ENCODE measurements at places on chromosomes 7 and 10.

- no peak for DNase-seq
These were observed 563.3 kb downstream of the GATA3 start for GRCh38 chr10:8617792-8618191.

DNA sequence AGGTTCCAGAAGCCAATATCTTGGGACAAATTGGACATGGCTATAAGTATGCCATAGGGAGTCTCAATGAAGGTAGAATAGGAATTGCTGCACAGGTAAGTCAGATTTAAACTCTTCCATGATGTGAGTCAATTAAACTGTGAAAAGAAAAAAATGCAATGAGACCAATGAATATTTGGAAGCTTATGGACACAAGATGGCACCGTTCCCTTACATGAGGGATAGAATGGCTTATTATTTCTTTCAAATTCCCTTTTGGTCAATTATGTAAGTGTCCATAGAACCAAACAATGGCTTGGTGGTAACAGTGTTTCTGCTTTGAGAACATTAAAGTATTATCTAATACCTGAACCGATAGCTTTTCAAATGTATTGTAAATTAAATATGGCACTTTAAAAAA lies 35.6 kb downstream of the ACADSB start:
- DNase-seq: no peak

GRCh38 chr10:79933961-79934360 lies 14.9 kb downstream of the SFTPD start:
- no peak for DNase-seq

DNA sequence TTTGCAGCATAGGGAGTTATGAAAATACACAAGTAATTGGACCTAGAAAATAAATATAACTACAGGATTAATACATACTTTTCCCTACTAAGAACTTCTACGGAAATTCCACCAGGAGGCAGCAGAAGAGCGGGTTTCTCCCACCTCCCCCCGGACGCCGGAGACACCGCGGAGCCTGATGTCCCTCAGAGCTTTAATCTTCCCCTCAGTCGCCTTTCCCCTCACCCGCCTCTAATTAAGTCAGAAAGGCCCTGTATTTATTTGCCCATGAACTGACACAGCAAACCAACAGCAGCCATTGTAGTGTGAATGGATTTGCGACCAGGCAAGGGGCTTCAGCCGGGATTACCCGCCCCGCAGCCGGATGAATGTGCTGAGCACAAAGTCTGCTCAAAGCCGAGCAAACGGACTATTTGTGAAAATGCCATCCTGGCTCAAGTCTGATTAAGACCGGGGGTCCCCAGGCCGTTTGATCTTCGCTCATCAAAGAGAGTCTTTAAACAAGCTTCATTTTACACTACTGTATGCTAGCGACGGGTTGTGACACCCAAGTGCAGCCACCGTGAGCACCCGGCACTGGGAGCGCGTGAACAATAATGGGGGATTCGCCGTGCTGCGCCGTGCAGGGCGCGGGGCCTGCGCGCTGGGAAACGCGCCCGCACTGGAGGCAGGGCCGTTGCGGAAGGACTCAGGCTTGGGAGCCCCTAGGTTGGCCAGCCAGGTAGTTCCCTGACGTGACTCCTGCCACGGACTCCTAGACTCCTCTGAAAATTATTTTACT lies 5.6 kb upstream of the DKK1 start:
- DNase-seq: peak; percentile 83

- peak; percentile 19 for DNase-seq
These were observed 45.9 kb upstream of the ANTXRL start for GRCh38 chr10:46240684-46241565.

DNA sequence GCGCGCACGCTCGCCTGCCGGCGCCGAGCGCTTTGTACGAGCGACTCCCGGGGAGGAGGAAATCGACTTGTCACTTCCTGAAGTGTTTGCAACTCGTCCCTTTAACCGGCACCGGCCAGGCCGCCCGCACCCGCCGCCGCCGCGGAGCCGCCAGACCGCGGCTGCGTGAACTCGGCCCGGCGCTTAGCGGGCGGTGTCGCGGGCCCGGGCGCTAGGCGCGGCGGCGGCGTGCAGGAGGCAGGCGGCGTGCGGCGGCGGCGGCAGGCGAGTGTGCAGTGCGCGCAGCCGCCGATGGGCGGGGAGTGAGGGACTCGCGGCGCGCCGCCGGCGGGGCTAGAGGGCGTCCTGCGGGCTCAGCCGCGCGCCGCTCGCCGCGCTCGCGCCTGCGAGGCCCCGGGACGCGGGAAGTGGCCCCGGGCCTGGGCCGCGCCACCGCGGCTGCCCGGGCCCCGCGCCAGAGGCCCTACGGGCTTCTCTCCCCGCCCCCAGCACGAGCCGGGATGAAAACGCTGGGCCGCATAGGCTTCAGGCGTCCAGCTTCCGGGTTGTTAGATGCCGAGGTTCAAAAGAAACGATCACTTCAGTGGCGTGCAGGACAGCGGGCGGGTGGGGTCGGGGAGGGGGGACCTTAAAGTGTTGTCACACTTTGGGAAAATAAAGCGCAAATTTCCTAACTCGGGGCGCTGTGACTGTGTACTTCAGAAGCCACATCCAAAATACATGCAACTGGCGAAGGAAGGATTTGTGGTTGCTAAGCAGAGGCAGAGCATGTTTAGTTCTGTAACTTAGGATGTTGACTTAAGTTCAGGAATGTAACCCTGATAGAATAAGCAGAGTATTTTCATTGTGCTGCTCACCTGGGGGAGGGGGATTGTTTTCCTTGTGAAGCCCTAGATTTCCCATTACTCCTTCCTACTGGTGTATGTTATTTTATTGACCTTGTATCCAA lies at the start of gene FAM53B:
TSS of gene FAM53B (minus strand) at position 277 of the 949 bp plus-strand sequence. CDS start 37,665 bp downstream, outside the sequence.
- DNase-seq: peak; percentile 89

DNA sequence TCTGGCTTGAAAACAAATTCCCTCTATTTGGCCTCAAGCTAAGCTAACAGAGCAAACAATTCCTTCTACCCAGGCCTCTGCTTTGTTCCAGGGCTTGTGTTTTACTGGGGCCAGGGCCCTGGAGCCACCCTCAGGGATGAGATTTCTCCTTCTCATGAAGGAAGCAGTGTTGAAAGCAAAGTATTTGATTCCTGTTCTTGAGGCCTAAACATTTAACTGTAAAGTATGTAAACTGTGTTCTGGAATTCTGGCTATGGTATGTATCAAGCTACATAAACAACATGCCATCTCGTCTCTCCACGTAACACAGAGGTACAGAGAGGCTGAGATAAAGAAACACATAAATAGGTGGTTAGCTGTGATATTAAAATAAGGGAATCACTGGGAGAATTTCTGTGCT lies 81.8 kb downstream of the HERPUD2 start:
- DNase-seq: no peak

DNA sequence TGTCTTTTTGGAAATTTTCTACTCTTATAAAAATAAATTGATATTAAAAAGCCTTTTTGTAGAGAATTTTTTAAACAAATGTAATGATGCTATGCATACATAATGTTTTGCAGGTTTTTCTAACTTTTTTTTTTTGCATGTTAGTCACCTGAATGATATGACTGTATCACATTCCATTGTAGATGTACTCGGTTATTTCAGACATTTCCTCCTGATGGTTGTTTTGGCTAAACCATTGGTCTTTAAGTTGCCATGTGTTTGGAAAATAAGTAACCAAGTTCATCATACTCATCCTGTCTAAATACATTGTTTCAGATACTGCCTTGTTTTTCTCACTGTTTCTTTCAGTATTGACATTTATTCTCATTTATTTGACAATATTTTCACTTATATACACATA lies 25.8 kb downstream of the NHLRC2 start:
- DNase-seq: no peak

GRCh38 chr7:150686030-150686631 lies 625 bp downstream of the GIMAP2 start:
- DNase-seq: no peak

DNA sequence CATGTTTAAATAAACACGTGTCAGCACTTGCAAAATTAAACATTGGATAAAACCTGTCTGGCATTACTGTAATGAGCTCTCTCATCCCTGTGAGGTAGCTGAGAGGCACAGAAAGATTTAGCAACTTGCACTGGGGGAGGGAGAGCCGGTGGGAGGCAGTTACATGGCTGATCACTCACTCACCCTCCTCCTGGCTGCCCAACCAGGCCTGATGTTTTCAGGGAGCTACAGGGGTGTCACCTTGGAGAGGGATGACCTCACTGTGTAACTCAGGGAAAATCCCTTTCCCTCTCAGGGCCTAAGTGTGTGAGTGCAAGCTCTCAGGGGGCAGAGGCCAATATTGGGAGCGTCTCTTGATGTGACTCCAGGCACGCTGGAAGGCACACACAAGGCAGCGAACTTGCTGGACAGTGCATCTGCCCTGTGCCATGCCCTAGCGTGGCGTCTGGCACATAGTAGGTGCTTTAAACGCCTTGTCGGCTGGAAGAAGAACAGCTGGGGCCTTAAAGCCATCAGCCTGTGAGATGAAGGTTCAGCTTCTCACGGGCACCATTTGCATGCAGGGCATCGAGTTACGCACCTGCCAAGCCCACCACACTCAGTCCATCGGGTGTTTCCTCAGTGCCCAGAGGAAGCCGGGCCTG lies 51.1 kb downstream of the ELFN1 start:
- DNase-seq: no peak

- DNase-seq: no peak
These were observed 70.4 kb downstream of the LYZL2 start for GRCh38 chr10:30559180-30559579.

DNA sequence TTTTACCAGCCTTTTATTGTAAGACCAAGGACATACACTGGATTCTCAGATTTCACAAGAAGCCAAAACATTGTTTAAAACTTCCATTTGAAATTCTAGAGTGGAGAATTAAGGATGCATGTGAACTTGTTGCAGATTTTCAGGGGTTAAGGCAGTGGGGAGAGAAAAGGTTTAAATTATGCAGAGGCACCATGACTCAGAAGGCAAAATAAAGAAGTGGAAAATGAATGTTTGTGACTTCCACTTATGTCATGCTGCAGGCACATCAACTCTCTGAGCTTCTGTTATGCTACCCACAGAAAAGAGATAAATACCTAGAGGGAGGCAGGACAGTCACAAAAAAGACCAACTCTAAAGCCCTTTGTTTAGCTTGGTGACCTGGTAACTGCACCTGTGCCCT lies 84.4 kb upstream of the BET1 start:
- no peak for DNase-seq

DNA sequence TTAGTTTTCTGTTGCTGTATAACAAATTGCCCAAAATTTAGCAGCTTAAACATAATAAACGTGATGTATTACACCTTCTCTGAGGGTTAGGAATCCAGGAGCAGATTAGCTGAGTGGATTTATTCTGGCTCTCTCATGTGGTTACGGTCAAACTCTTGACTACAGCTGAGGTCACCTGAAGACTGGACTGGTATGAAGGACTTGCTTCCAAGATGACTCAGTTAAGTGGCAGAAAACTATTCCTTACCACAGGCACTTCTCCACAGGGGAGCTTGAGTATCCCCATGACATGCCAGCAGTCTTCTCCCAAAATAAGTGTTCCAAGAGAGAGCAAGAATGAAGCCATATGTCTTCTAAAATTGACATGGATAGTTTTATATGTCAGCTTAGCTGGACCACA lies 957.2 kb upstream of the GHITM start:
- DNase-seq: no peak

GRCh38 chr7:108094933-108095710 lies 35.0 kb downstream of the LAMB4 start:
- no peak for DNase-seq

GRCh38 chr7:22460363-22460988 lies 39.5 kb downstream of the STEAP1B start:
- no peak for DNase-seq

DNA sequence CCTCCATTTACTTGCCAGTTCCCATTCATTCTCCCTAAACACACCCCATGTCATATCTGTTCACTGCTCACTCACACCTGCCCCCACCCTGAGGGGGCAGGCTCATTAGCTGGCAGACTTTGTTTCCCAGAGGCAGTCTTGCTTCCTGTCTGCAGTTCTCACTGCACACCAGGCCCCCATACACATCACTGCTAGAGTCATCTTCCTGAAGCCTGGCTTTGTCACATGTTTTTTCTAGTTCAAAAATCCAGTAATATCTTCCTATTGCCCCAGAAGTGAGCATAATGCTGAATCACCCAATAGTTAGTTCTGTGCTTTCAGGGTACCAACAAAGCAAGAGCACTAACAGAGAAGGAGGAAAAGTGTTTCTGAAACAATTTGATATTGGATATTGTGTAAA lies 1.9 kb downstream of the LRRC72 start:
- no peak for DNase-seq

DNA sequence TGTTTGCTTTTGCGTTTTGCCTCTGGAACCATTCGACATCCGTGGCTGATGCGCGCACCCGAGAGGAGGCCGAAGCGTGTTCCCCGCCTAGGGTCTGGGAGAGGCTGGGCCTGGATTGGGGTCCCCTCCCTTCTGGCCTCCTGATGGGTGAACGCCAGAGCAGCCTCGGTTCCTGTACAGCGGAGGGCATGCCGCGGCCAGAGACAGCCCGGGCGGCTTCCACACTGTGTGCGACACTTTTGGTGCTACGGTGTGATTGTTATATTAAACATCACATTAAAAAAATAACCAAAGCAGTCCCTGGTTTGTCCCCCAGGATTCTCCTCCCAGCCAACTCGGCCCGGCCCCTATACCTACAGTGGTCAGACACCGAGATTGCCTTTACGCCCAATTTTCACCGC lies 3.7 kb upstream of the HOXA7 start:
- DNase-seq: no peak

- DNase-seq: no peak
These were observed 57.7 kb upstream of the ZNRF2 start for GRCh38 chr7:30226614-30227268.

DNA sequence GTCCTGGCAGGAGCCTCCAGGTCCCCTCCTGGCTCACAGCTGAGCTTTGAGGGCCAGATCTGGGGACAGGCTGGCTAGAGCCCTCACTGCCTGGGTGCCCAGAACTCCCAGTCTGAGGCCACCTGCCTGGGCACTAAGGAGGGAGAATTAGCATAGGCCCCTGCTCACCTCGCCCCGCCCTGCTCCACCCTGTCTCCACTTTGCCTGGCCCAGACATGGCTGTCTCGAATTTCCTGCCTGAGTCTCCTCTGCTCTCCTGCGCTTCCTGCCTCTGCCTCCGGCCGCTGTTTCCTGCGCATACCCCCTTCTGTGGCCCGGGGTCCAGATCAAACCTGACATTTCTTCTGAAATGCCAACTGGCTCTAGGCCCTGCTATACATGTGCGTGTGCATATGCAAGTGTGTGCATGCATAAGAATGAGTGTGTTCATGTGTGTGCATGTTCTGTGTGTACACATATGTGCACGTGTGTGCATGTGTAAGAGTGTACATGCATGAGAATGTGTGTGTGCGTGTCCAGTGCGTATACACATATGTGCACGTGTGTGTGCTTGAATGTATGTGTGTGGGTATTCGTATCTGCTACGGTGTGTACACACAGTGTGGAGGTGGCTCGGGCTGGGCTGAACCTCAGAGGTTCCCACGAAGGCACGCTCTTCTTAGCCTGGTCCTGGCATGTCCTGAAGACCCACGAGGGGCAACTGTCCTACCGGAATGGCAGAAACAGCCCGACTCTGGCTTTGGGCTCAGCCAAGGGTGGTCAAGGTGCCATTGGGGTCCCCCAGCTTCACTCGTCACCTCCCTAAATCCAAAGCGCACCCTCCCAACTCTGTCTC lies 64.9 kb downstream of the MYL10 start:
- no peak for DNase-seq

Data from ecto neural progenitor cell (in vitro differentiated cells).